Stimulated activated CD8-positive, alpha-beta memory T cell treated with anti-CD3 and anti-CD28 coated beads, Interleukin-7, amount 100 ng/mL, for 4 hours (primary cell): ENCODE measurements at places on chromosomes 12 and 14.

GRCh38 chr14:69298131-69299071, 38.4 kb downstream of the GALNT16 start:
- no peak for DNase-seq

DNA sequence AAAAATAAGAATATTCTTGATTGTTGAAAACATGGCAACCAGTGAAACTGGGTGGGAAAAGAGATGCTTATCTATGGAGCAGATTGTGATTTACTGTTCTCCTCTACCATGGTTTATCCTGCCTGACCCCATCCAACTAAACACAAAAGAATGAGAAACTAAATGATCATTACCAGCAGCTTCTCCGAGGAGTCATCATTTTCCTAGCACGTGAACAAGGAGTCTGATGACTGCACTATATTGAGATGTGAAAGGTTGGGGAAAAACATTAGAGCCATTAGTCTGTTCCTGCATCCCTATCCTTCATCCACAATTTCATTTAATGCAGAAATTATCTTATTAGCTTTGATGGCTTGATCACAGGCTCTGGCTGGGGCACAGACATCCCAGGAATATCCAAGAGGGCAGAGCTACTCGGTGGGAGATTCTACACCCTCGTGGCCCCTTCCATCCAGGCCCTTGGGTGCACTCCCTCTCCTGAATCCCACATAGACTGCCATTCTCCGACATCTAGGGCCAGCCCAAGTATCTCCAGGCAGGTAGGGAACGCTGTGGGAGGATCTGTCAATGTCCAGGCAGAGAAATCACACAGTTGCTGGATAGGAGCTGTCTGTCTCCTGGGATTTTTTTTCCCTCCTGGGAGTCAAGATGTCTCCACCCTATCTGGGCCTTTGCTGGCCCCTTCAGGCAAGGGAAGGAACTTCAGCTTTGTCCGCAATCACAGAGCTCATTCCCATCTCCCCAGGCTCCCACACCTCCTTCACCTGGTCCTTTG, 43.3 kb upstream of the DHRS4 start:
- DNase-seq = no peak

DNA sequence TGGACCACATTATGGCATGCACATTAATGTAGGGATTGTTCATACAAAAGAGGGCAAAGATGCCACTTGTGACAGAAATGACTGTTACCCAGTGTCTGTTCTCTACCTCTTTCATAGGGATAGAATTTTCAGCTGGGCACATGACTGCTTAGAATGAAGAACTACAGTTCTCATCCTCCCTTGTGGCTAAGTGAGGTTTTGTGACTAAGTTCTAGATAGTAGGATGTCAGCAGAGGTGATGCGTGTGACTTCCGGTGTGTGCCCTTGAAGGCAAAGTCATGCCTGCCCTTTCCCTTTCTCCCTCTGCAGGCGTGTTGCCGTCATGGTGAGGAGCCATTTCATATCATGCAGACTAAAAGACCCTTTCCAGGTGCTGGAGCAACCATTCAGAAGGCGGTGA, 99.3 kb downstream of the CACNA1C start:
- no peak for DNase-seq

DNA sequence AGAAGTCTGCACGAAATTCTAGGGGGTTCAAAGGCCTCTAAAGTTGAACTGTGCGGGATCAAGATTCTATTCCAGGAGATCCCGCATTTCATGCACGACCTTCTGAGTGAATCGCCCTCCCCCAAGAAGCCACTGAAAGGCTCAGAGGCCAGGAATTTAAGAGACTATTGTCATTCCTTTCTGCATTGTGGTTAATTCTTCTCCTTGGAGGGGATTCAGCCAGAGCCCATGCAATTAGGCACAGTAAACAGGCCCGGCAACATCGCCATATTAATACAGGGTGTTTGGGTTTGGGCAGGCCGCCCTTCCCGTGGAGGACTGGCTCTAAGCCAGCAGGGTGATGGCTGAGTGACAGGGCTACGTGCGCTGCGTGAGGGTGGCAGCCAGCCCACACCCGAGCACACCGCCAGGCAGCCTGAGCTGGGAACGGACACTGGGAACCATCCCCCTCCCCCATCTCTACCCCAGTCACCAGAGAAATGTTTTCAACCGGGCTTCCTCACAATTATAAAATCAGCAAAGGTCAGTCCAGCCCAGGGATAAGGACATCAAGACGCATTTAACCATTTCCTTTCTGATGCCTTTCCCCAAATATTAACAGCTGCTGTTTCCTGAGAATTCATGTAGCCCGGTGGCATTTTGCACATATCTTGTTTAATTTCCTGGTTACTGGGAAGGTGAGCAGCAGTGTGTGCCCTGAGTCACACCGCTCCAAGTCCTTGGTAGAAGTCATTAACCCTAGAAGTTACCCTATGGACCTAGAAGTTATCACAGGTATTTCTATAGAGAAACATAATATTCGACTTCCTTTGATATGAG, 12.5 kb downstream of the EGLN3 start:
- no peak for DNase-seq

DNA sequence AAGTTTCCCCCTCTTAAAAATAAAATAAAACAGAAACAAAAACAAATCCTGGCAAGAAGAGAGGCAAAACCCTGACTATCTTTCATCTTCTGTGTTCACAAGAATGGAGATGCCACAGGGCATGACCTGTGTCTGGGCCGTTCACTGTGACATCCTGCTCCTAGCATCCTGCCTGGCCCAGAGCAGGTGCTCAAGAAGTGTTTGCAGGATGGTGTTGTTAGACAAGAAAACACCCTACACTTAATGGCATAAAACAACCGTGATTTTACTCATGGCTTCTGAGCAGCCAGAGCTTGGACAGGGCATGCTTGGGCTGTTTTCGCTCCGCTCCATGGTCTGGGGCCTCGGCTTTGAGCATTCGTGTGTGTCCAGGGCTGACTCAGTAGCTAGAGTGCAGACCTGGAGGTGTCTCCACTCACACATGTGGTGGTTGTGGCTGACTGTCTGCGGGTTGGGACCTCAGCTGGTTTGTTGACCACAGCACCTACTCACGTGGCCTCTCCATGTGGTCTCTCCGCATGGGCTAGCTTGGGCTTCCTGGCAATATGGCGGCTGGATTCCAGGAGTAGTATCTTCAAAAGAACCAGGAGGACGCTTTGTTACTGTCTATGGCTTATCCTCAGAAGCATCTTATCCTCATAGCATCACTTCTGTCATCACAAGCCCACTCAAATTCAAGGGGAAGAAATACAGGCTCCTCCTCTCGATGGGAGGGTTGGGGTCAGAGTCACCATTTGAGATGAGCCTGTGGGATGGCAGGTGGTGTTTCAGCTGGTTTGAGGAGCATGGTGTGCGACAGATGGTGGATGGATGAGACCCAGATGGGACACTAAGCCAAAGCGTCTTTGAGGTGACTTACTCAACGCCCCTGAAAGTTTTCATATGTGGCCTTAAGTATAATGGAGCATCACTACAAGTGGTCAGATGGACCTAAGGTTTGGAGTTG, 33.2 kb upstream of the FZD10 start:
- no peak for DNase-seq

DNA sequence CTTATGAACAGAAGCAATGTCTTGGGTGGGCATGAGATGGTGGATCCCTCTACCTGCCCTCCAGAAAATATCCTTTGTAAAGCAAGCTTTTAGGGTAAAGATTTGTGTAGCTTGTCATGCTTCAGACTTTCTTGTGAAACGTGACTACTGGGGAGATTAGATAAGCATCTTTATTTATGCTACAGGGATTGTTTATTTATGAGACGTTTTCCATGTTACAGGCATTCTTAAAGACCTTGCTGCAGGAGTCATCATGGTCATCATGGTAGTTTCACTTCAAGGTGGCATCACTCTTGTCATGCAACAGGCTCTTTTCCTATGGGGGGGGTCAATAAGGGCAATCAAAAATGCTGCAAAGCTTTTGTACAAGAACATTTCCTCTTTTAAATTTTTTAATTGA, 8.2 kb upstream of the MIS18BP1 start:
- DNase-seq = no peak

DNA sequence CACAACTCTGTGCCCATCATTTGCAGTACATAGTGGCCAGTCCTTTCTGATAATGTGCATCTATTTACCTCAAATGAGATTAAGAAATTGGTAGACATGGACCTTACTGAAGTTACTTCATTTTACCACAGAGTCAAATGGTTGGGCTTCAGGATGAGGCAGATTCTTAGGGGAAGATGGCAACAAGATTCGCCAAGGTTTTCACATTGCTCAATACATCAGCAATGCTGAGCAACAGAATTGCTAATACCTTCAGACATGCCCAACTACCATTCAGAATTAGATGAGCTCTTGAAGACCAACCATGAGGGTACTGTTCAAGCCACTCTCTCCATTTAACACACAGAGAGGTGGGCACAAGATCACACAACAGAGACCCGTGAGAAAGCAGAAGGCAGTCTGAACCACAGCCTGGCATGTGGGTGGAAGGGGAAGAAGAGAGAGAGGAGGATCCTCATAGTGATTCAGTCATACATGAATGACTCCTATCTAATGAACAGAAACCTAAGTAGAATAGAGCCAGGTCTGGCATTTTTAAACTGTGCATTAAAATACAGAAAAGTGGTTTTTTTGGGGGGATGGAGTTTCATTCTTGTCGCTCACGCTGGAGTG, 28.5 kb downstream of the CPM start:
- DNase-seq = no peak

GRCh38 chr14:59451849-59452248, 13.3 kb downstream of the GPR135 start:
- DNase-seq = no peak

DNA sequence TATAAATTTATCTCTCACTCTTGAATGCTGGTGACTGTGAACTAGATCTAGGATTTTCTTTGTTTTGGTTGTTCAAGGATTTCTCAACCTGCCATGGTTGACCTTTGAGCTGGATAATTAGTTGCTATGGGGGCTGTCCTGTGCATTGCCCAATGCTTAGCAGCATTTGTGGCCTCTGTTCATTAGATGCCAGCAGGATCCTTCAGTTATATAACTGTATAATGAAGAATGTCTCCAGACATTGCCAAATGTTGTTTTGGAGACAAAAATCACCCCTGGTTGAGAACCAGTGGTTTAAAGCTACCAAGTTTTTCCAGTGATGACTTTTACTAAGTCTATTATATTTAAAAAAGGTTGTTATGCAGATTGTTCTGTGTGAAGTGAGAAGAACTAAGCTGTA, 147.9 kb upstream of the STXBP6 start:
- DNase-seq = no peak

DNA sequence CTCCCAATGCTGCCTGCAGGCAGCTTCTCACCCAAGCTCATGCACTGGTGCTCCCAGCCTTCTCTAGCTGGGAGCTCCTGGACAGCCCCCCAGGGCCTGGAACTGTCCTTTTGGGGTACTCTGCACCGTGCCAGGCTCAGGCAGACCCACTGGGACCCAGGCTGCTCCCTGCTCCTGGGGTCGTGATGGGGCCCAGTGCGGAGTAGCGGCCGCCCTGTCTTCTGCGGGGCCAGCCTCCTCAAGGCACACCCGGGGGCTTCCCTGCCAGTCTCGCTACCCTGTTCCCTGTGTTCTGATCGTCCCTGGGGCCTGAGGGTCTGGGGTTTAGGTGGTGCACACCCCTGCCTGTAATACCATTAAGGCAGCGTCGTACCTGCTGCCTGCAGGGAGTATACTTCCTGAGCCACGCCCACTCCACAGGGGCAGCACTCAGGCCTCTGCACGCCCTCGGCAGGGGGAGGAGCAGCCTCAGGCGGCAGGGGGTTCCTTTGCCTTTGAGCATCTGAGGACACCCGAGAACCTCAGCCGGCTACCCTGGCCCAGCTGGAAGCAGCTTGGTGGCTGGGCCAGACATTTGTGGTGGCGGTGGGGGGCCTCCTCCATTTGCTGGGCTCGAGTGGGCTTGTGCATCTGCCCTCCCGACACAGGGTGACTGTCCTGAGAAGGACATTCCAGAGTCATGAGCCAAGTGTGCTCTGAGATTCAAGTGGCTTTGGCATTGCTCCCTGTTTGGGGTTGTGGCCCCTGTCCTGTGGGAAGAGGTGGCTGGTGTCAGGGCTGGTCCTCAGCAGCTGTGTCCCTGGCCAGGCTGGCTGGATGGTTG, 9.2 kb upstream of the CRIP2 start:
- DNase-seq = no peak

DNA sequence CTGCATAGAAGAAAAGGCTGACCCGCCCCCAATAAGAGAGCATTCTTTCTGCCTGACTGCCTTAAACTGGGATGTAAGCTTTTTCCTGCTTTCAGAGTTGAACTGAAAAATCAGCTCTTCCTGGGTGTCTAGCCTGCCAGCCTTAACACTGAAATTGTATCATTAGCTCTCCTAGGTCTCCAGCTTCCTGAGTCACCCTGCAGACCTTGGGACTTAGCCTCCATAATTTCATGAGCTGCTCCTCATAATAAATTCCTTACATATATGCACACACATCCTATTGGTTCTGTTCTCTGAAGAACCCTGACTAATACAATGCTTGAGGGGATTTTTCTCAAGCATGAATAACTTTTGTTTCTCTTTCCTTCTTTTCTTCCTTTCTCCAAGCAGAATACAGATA, 76.4 kb upstream of the FAR2 start:
- DNase-seq = no peak

DNA sequence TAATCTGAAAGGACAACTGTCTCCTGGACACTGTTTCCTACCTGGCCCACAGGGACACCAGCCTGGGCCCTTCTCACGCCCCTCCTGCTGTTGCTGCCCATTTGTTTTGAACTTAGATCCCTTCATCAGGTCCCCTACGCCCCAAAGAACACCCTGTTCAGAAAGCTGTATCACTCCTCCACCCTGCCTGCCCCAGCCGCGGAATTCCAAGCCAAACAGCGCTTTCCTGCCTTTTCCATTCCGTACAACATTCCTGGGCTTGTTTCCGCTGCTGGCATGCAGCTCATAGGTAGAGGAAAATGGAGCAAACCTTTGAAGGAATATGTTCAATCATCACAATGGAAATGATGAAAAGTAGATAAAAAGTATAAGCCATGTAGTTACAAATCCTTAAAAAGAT, 12.8 kb upstream of the GSG1 start:
- no peak for DNase-seq

GRCh38 chr12:80769553-80770140, 52.9 kb downstream of the MYF5 start:
- DNase-seq = no peak

DNA sequence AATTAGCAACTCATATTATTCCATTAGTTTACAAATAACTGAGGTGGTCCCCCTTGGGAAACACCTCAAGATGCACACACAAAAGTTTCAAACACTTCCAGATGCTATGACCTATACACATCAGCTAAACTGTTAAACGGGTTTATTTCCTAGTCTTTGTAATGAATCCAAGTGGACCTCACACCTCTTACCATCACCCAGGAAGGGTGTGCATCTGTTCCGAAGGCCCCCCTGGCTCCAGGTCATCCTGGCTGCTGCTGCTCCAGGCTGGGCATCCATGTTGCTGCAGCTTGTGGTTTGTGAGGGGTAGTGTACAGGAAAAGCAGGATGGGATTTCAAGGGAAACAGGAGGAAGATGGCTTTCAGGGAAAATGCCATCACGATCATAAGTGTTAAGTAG, 6.8 kb downstream of the HNRNPC start:
- no peak for DNase-seq
